B cell (primary cell): ENCODE measurements at places on chromosomes 3 and 15. TPM values are rescaled to one million over a fixed set of nuclear protein-coding genes. Genes with fewer than 3 reads are reported as not detected.

The SLC51B gene
- not detected in 2 replicates for polyA plus RNA-seq

The BCHE gene
- not detected in 2 replicates for polyA plus RNA-seq

The IL20RB gene
- polyA plus RNA-seq = 0.22 and 0.58 TPM in 2 replicates

The HESX1 gene
- polyA plus RNA-seq = 1.2 and 2.1 TPM in 2 replicates

The KNL1 gene
- polyA plus RNA-seq = 0.91 and 1.7 TPM in 2 replicates

The C3orf62 gene
- 6.8 and 8.7 TPM in 2 replicates for polyA plus RNA-seq

The WDR93 gene
- 0.06 TPM in 1 of 2 replicates, not detected in the other for polyA plus RNA-seq

The LRRC31 gene
- polyA plus RNA-seq = not detected in 2 replicates

The TEX55 gene
- polyA plus RNA-seq = not detected in 2 replicates

The ENTPD3 gene
- polyA plus RNA-seq = not detected in 2 replicates

The SERPINI1 gene
- polyA plus RNA-seq = 6.8 and 8.4 TPM in 2 replicates

The CD96 gene
- 3.8 and 21.4 TPM in 2 replicates for polyA plus RNA-seq

The RLBP1 gene
- polyA plus RNA-seq = not detected in 2 replicates

The MKRN3 gene
- polyA plus RNA-seq = 0.13 and 0.61 TPM in 2 replicates

The FAN1 gene
- polyA plus RNA-seq = 10.6 and 14.6 TPM in 2 replicates
